HFF-Myc (cell line): ENCODE measurements at places on chromosomes 7 and 10.

DNA sequence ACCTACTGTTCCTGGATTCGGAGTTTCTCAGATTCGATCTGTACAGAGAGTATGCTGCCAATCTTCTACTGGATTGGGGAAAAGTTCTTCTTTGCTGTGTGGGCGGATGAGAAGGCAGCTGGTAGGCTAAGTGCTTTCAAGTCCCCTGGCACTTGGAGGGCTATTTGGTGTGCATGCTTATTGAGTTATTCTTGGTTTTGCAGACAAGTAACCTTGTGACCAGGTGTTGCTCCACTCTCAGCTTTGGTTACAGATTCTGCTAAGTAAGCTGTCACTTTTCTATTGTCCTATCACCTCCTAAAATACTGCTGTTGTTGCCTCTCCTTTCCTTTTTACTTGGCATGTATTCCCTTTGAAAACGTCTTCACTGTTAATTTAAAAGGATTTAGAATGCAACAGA lies 1375.1 kb upstream of the LRRTM3 start:
- no peak for DNase-seq

DNA sequence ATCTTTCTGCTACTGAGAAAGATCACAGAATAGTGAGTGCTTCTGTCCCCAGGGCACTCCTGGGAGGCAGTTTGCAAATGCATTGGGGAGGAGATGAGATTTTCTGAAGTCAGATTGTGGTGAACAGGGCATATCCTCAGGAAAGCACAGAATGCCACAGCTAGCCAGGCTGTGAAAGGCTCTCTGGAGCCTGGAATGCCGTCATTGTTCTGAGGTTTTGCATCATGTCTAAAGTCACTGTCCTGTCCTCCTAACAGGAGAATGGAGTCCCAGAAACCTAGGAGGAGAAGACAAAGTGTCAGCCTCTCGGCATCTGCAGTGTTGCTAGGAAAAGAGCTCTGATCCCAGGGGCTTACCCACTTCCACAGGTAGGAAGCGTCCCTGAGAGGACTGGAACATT lies 69.2 kb upstream of the IGFBP3 start:
- no peak for DNase-seq

- DNase-seq: no peak
Observed at GRCh38 chr7:127761196-127761595, 109.2 kb downstream of the SND1 start.

DNA sequence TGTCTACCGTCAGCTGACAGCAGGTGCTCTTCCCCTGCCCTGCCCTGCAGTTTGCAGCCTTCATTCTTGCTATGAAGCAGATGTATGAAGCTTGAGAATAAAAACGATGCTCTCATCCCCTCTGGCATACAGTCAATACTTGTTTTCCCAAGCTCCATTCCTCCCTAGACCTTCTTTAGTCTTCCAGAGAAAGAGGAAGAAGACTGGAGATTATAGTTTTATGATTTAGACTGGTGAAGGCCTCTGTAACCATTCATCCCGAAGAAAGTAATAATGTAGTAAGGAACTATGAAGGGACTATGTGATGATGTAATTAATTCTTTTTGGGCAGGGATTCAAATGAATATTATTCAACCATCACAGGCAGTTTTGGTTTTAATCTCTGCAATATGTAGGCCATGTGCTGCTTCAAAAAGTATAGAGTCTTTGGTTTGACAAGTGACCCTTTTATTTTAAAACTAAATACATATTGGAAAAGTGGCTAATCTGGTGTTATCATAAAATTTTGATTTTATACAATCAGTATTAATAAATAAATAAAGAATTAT lies 242.4 kb upstream of the KIAA1217 start:
- DNase-seq: no peak

GRCh38 chr7:82449910-82450309 lies 6.3 kb upstream of the CACNA2D1 start:
- DNase-seq: no peak

DNA sequence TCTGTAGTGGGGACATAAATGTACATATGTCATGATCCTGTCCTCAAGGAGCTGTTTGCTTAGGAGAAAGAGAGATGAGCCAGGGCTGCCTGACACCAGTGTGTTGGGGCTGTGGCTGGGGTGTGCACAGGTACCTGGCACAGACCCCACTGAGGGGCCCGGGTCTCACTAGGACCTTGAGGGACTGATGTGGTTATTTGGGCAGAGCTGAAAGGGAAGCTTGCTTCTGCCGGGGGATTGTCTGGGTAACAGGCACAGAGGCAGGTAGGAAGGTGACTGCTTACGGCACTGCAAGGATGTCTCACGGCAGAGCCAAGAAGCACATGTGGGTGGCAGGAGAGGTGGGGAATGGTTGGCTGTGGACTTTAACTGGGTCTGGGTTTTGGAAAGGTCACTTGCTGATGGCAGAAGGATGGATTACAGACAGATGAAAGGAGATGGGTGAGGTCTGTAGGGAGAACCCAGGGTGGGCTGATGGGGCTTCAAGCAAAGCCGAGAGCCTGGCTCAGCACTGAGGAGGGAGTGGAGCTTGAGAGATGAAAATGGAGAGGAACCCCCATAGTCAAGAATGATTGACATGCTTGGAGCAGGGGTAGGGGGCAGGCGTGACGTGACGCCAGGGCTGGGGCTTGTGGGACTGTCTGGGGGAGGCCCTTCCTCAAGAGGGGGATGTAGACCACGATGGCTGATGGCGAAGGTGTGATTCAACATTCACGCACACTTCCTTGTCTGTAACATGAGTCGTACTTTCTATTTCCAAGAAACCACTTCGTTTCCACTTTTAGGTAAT lies 207.7 kb upstream of the SHH start:
- DNase-seq: no peak

- no peak for DNase-seq
Observed at GRCh38 chr10:96701265-96701664, 19.0 kb downstream of the PIK3AP1 start.

GRCh38 chr7:158358926-158359645 lies 228.5 kb downstream of the PTPRN2 start:
- no peak for DNase-seq

DNA sequence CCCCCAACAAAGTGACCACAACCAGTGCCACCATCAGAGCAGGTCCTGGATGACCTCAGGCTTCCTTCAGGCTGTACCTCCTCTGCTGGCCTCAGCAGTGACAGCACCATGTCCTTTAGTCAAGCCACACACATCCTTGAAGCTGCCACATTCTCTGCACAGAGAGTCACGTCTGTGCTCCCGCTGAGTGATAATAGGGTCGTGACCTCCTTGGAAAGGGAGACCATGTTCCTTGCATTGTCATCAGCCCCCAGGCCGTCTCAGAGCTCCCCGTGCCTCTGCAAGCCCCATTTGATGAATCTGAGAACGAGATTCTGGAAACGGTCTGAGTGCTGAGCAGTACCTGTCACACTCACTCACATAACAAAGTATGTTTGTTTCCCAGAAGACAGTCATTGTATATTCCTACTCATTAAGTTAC lies 106.5 kb upstream of the PRR15 start:
- DNase-seq: no peak

GRCh38 chr7:3019801-3020200 lies 23.9 kb downstream of the CARD11 start:
- no peak for DNase-seq

GRCh38 chr7:30934225-30934624 lies 22.6 kb downstream of the AQP1 start:
- DNase-seq: no peak

- DNase-seq: no peak
Observed at GRCh38 chr10:34941471-34942357, 126.6 kb upstream of the PARD3 start.

- DNase-seq: no peak
Observed at GRCh38 chr10:59283456-59284091, 78.8 kb downstream of the FAM13C start.

DNA sequence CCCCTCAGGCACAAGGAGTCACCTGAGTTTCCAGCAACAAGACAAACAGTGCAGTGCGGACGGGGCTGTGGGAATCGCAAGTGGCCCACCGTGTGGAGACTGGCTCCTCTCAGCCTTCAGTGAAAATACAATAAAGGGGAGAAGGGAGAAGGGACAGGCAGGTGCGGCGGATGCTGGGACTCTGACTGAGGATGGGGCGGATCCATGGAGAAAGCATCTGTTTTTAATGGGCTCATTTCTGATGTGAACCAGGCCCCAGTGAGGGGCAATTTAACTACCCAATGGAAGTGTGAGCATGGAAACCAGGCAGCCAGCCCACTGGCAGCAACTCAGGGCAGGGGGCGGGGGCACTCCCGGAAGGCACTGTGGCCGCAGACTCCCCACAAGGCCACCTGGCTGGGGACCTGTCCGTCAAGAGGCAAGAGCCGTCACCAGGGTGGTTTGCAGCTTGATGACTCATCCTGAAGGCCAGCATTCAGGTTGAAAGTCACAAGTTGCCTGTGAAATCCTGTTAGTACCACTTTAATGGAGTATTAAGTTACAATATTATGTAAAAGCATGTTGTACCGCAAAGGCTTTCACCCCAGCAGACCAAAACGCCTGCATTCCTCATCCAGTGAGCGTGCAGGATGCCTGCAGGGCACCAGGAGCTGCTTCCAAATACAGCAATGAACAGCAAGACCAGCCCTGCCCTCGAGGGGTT lies 476.4 kb downstream of the PTPRN2 start:
- no peak for DNase-seq

- DNase-seq: peak; percentile 57
Observed at GRCh38 chr7:51040787-51041186, 258.1 kb upstream of the GRB10 start.

DNA sequence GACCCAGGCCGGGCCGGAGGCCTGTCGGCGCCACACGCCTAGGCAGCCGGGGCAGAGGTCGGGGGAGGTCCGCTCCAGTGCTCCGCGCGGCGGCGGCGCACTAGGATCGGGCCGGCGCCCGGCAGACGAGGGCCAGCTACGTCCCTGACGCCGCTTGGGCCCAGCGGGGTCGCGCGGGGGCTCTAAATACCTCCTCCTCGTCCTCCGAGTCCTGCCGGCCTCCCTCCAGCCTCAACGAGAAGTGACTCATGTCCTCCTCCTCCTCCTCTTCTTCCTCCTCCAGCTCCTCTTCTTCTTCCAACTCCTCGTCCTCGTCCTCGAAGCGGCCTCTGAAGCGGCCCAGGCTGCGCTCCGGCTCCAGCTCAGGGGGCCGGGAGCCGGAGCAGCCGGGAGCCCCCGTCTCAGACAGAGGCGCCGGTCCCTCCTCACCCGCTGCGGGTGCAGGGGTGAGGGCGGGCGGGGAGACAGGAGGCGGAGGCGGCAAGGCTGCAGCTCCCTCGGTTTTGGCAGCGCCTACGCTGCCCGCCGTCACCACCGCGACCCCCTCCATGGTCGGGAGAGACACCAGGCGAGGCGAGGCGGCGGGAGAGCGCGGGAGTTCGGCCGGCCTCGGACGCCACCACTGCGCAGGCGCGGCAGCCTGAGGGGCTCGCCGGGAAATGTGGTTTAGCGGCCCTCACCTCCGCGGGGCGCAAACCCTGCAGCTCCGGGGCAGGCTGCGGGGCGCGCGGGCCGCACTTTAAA lies at the start of gene PCGF6:
Gene PCGF6, minus strand, starts transcription at position 624 of the 744 bp plus-strand sequence. Its CDS starts 74 bp downstream, at position 550.
- DNase-seq: no peak

- DNase-seq: no peak
Observed at GRCh38 chr7:36735172-36735571, 10.9 kb upstream of the AOAH start.

- DNase-seq: no peak
Observed at GRCh38 chr10:125054216-125054615, 106.1 kb downstream of the CTBP2 start.

DNA sequence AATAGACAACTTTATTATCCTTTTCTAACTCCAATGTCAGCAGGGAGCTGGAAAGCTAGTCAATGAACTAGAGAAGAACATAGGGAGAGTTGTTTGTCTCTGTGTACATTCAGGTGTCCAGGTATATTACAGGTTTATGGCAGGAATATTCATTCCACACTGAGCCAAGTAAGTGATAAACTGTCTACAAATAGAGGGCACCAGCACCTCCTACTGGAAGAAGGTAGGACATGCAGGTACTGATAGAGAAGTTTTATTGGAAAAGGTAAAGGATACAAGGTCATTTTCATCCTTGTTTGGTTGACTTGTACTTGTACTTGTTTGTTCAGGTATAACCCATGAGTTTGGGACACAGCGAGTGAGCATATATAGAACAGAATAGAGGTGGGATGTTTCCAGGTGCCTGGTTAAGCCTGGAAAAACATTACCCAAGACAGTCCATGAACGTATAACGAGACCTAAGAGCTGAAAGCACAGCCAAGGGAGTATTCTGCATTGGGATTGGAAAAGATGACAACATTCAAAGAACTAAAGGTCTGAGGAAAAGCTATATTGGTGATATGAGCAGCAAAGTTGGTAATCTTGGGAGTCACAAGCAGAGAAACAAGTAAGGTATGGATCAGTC lies 61.4 kb upstream of the PPP1R3C start:
- no peak for DNase-seq

DNA sequence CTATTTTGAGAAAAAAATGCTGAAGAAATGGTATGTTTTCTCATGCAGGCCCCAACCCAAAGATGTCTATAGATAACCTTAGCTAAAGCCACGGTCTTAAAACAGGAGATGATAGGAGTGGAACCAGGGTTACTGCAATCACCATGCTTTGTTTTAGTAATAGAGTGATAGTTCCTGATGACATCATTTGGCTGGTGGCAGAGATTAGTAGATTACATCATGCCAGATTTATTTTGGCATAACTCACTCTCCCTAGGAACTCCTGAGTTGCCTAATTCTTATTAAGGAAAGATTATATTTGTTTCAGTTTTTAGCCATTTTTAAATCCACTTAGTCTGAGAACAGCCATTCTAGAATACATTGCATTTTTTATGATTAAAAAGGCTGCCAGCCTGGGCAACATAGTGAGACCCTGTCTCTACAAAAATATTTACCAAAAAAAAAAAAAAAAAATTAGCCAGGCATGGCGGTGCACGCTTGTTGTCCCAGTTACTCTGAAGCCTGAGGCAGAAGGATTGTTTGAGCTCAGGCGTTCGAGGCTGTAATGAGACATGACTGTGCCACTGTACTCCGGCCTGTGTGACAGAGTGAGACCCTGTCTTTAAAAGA lies 17.8 kb downstream of the ENO4 start:
- no peak for DNase-seq

- no peak for DNase-seq
Observed at GRCh38 chr7:21948364-21948763, 2.7 kb upstream of the CDCA7L start.

DNA sequence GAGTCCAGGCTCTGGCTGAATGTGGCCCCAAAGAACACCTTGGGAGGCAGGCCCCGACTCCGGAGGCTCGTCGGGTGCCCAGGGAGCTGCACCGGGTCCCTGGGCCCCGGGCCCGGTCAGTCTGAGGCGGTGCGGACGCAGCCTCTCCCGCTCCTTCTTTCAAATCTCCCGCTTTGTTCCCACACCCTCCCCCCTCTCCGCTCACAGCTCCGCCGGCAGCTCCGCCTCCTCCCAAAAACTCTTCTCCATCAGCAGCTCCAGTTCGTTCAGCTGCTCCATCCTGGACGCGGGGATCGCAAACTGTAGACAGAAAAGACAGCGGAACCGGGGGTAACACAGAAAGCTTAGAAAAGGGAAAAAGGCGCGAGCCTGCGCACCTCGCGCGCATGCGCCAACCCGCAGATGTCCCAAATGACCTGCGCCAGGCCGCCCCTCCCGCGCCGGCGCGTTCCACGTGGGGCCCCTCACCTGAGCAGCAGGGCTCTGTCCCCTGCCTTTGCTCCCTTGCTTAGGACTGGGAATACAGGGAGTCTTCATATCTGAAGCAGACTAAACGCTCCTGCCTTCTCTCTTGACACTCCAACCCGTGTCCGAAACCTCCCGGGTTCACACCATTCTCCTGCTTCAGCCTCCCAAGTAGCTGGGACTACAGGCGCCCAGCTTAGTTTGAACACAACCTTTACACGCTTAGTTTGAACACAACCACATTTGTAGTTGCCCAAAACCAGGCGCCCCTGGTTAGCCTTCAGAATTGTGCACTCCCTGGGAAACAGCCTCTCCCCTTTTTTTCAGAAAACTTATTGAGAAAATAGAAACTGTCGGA lies at the start of gene DNA2:
Gene DNA2, minus strand, starts transcription at position 388 of the 823 bp plus-strand sequence. Its CDS starts 109 bp downstream, at position 279.
- DNase-seq: peak; percentile 37

- peak; percentile 55 for DNase-seq
Observed at GRCh38 chr10:17742918-17743317, 9.1 kb upstream of the TMEM236 start.
